Heart right ventricle (tissue), 16 donors: ENCODE measurements at places on chromosomes 4 and X. TPM values are rescaled to one million over a fixed set of nuclear protein-coding genes. Genes with fewer than 3 reads are reported as not detected.

Gene CSAG1
- not detected for total RNA-seq

DNA sequence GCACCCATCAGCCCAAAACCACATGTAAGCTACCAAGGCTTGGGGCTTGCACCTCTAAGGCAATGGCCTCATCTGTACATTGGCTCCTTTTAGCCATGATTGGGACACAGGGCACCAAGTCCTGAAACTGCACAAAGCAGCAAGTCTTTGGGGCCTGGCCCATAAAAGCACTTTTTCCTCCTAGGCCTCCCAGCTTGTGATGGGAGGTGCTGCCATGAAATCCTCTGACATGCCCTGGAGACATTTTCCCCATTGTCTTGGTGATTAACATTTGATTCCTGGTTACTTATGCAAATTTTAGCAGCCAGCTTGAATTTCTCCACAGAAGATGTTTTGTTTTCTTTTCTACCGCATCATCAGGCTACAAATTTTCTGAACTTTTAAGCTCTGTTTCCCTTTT lies 58.5 kb upstream of the PABPC4L start:
- no peak for DNase-seq

DNA sequence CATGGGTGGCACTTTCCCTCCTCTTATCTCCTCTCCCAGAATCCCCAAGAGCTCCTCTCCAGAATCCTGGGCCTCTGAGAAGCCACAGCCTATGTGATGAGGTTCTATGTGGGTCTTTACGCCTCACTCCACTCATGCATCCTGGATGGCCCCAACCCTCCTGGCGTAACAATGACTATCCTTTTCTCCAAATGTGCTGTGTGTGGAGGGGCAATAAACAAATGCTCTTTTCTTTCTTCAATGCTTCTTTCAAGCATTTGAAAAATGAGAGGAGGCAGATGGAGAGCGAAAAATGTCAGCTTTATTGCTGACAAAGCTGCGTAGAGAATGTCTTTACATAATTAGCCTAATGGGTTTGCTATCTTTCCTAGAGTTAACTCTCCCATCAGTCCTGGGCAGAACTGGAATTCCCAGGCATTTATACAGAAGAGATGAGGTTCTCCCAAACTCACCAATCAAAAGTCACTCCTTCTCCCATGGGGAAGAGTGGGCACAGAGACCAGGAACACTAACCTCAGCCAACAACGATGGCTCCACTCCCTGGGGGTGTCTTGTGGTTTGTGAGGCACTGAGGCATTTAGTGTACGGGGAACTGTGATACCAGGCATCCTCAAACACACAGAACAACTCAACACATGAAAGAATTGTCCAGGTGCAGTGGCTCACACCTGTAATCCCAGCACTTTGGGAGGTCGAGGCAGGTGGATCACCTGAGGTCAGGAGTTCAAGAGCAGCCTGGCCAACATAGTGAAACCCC lies 118.9 kb upstream of the SLC34A2 start:
- no peak for DNase-seq

DNA sequence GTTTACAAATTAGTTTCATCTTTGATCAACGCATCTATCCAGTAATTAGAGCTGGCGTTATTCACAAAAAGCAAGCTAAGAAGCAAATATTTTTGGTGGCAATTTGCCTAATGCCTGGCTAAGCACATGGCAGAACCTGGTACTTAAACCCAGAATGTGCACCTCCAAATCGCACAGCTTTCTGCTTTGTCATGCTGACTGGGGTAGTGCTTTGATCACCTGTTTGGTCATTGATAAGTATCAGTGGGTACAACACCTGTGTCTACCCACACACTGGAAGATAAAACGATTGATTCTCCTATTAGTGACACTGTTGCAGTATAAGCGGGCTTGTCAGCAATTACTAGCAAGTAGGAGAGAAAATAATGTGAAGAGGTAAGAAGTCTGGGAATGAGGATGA lies 1.9 kb downstream of the NUDT6 start:
- DNase-seq, result no peak

DNA sequence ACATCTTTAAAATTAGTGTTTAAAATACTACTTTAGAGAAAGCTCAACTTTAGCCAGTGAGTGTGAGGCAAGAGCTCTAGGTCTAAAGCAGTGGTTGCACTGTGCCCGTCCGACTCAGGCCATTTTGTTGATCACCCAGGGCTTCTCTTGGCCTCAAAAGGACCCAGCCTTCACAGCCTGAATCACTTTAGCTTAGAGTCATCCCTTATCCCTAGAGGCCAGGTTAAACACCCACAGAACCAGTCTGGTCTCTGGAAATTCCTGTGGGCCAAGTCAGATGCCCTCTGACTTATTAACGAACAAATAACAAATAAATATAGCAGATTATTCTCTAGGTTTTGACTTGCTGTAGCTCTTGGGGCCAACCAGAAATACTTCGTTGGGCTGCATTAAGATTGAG lies 102.3 kb downstream of the WWC2 start:
- DNase-seq, result no peak

DNA sequence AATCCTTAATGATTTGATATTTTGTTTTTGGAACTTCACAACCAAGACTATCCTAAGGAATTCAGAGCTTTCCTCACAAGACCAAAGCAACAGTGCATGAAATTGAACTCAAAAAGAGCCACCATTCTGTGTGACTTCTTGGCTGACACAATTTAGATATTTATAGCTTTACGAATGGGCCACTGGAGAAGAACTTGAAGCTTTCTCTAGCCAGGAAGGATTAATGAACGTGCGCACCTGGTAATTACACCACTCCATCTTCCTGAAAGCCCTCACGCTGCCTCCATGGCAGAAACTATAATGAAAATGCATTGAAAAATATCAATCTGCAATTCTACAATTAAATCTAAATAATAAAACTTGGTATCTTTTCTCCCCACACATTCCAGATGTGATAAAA lies 1057.8 kb downstream of the DMD start:
- DNase-seq, result no peak

- DNase-seq, result peak; percentile 68
These were observed at the start of gene PDGFC for GRCh38 chr4:156971676-156972378. Gene PDGFC, minus strand, starts transcription at chr4:156971799. Its CDS starts 896 bp downstream, at chr4:156970903.

- DNase-seq, result no peak
These were observed 178.4 kb upstream of the BMP3 start for GRCh38 chr4:80852061-80852460.

Gene SYN1
- 14.5 TPM for total RNA-seq

Gene CT45A2
- not detected for total RNA-seq

Gene SYP
- 0.75 TPM for total RNA-seq

DNA sequence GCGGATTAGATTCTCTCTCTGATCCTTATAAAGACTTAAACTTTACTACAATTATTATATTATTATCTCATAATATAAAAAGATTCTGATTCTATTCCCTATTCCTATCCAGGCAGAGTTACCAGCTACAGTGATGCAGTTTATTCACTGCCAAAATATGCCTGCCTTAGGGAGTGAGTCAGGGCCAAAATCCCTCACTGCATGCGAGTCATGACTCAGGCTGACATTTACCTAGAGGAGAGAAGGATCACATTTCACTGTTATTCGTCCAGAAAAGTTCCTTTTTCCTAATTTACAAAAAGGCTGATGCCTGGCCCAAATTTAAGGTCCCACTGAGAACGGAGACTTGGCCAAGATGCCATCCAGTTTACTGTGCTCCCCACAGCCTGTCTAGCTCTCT lies 168.5 kb upstream of the LDB2 start:
- no peak for DNase-seq

Gene TLR10
- total RNA-seq, result not detected
